GOT3 (cell line): ENCODE measurements at places on chromosomes 2 and 18.

- DNase-seq = no peak
These were observed 60.7 kb downstream of the COL6A3 start for GRCh38 chr2:237353215-237353614.

GRCh38 chr2:176068419-176068832 lies 15.3 kb downstream of the EVX2 start:
- DNase-seq = no peak

DNA sequence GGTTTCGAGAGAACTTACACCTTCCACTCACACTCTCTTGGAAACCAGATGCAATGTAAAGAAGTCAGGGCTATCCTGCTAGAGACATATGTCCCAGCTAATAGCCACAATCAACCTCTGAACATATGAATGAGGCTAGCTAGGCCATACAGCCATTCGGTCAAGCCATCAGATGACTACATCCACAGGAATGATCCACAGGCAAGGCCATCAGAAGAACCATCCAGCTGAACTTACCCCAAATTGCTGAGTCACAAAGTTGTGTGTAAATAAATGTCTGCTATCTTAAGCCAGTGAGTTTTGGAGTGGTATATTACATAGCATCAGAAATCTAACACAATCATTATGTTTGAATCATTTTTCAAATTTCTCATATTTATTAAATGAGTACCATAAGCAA lies 5.2 kb upstream of the SPAST start:
- no peak for DNase-seq

- DNase-seq = no peak
These were observed 14.6 kb upstream of the CREG2 start for GRCh38 chr2:101401906-101402305.

- DNase-seq = no peak
These were observed 3.6 kb downstream of the ZC3H8 start for GRCh38 chr2:112251271-112251670.

GRCh38 chr2:202317080-202317857 lies 51.7 kb downstream of the NOP58 start:
- DNase-seq = peak; percentile 5

DNA sequence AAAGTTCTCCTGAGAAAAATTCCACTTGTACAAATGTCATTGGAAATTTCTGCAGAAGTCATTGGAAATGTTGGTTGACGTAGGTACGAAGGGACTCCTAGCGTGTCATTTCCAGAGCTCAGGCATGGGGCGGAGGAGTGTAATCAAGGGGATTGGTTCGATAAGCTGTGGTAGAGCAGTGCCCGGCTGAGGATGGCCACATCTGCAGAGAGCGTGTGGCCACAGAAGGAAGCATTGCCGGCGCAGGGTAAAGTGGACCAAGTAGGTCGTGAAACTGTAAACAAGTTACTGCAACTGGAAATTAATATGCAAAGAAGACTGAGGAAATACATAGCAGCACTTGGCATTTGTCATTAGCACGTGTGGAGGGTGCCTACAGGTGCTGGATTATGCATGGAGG lies 101.8 kb downstream of the DGKD start:
- DNase-seq = no peak

GRCh38 chr2:227578642-227579041 lies 20.1 kb upstream of the SCYGR2 start:
- DNase-seq = no peak

GRCh38 chr2:46747297-46747818 lies 168.2 kb downstream of the MCFD2 start:
- no peak for DNase-seq

GRCh38 chr2:197309691-197310231 lies 819 bp downstream of the ANKRD44 start:
- no peak for DNase-seq

DNA sequence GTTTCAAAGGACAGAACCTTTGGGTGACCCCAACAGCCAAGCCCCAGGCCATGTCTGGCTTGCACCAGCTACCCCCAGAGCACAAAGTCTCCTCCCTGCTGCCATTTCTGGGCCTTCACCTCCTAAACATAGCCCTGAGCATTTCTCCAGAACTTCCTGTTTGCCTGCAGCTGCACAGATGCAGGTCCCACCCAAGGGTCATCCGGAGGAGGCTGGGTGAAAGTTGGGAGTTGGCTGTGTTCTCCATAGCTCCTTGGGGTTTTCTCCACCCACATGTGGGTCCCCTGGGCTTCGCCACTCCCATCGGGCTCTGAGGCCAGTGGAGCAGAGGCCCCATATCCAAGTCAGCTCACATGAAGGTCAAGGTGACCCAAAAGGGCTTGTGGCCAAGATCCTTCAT lies 4.3 kb downstream of the TNP1 start:
- DNase-seq = no peak

DNA sequence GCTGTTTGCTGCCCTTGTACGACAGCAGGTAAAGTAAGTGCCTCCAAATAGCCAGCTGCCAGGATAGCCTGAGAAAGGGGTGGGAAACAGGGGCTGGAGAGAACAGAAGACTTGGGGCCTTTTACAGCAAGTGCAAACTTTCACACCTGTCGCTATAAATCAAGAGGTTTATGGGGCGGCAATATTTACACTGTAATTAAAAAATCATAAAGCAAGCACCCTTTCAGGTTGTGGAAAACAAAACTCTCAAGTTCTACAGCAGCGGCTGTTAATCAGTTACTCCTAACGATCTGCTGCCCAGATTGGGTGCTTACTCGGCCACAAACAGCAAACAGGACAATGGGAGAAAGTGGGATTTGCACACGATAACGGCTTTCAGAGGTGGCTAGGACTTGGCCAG lies 359.5 kb upstream of the ETAA1 start:
- no peak for DNase-seq

GRCh38 chr2:239308661-239309397 lies 92.0 kb downstream of the HDAC4 start:
- DNase-seq = no peak

DNA sequence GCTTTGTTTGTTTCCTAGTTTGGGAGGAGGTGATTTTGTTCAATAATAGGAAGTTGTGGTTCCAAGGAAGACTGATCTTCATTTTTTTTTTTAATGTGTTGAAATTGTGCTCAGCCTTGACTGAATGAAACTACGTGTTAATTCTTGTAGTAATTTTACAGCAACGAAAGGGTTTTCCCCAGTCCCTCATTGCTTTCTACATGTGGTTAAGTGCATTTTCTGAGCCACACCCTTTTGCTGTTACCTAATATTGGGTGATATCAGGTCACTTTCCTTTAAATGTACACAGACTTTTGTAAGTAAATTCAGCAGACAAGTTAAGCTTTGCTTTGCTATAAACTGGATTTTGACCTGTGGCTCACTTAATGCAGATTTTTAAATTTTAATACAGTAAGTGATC lies 73.6 kb downstream of the OTX1 start:
- no peak for DNase-seq

DNA sequence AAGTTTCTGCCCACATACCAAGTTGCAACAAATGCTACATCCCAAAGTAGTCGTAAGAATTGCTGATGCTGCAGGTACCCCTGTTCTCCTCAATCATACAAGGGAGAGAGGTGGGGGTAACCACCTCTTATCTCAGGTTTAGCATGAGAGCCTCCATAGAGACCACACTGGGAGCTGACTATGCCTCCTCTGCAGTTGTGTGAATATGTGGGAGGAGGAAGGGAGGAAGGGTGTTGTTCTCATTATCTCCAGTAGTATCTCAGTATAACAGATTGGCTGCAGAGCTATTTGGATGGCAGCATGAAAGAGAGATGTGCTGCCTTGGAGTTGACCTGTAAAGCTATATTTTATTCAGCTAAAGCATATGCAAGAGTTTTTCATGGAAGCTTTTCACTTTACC lies 690.7 kb downstream of the KCNJ3 start:
- no peak for DNase-seq

DNA sequence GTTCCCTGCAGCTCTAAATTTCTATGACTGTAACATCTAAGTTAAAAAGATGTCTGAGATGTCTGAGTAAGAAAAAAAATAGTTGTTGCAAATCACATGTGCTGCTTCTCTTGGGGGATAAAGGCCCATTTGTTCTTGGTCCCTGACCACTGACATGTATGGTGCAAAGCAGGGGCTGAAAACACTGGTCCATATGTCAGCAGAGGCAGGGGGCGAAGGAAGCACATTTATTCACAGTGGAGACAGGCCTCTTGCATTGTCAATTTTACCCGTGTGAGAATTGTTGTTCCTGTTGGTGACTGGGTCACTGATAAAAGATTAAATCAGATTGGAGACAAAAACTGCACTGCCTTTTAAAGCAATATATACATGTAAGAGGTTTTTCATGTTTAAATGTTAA lies 38.8 kb downstream of the PRKCE start:
- DNase-seq = no peak

DNA sequence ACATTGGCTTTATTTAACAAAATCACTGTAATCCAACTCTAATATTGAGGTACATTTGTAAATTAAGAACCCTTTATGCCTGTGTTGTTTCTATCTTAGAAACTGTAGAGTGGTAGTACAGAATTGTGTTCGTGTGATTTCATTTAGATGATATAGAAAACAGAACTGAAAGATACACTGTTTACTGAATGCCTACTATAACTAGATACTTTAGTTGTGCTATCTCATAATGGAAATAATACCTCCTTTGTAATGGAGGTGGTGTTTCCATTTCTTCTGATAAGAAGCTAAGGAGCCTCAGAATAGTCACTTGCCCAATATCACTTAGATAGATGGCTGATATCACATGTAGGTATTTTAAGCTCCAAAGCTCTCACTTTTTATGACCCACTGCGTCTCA lies 62.5 kb upstream of the UBXN4 start:
- DNase-seq = no peak

GRCh38 chr18:22336406-22336805 lies 81.3 kb downstream of the CTAGE1 start:
- no peak for DNase-seq

GRCh38 chr2:157746234-157746950 lies 117.7 kb upstream of the ACVR1C start:
- no peak for DNase-seq

GRCh38 chr2:45046786-45047185 lies 37.5 kb upstream of the SIX2 start:
- DNase-seq = no peak

- DNase-seq = no peak
These were observed 2.6 kb downstream of the STK25 start for GRCh38 chr2:241505781-241506201.

DNA sequence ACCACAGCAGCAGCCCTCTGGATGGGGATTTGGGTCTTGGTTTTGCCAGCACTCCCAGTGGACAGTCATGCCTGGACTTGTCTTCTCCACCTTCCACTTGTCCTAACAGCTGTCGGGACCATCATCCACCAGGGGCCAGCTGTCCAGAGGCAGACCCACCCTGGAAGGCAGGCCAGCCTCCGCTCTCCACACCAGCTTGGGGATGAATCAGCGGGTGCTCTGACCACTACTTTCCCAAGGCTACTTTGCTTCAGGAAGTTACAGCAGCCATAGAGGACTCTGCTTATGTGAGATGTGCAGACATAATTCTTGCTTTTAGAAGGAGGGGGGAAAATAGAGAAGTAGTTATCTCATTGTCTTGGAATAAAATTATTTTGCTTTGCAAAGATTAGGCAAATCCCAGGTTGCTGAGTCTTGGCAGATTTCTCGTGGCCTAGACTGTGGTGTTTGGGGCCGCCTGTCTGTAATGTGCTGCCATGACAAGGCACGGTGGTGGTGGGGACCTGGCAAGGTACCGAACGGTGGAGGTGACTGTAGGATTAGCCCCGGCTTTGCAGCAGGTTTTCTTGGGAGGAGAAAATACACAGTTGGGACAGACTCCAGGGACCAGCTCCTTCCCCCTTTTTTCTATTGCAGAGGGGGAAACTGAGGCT lies 148.7 kb downstream of the AGAP1 start:
- DNase-seq = no peak

- DNase-seq = no peak
These were observed 155.2 kb downstream of the BCL2 start for GRCh38 chr18:63164396-63164795.

- DNase-seq = no peak
These were observed 580.3 kb upstream of the TMEFF2 start for GRCh38 chr2:192775011-192775410.

DNA sequence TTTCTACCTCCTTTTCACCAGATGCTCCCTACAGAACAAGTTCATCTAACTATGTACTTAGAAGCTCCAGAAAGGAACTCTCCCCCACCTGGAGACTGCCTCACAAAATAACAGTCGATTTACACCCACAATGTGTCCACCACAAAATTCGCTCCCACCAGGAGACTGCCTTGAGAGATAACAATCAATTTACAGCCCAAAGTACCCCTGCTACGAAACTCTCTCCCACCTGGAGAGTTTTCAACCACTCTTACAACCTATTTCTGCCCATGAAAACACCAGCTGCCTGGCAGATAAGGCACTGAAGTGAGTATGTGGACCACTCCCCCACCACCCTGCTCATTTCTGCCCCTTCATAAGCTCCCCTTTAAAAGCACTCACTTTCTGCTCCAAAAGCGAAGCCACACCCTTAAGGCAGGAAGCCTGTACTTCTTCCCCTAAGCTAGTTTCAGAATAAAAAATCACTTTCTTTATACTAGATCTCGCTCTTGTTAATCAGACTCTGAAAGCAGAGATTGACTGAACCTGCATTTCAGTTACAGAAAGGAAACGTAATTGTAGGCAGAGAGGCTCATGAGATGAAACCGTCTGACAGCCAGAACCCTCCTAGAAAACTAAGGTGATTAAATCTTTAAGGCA lies 94.4 kb upstream of the RBBP8 start:
- no peak for DNase-seq

DNA sequence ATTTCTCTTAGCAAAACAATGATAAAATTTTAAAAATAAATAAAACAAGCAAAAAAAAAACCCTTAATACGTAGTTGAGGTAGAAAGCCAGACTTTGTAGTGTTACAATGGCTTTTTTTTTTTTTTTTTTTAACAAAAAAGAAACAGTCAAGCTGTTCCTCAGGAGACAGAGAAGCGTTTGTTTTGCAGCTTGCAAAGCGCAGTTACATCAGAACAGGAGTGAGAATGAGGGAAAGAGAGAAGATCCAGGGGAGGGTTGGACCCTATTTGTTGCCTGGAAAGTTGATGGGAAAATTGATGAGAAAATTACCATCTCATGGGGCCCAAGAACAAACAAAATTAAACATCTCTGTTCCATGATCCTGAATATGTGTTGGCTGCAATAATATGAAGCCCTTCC lies 146.5 kb downstream of the NETO1 start:
- no peak for DNase-seq

- peak; percentile 34 for DNase-seq
These were observed 47.6 kb upstream of the GPC1 start for GRCh38 chr2:240387669-240388358.
